ENCODE measurements at places on chromosomes 5 and 9. TPM values are rescaled to one million over a fixed set of nuclear protein-coding genes. Genes with fewer than 3 reads are reported as not detected.
A peak's percentile ranks its signal among the peaks of the same experiment; 100 is the strongest.

- DNase-seq: peak; percentile 49
These were observed 63.8 kb downstream of the ANGPTL2 start for GRCh38 chr9:127058645-127059021.

GRCh38 chr5:122421374-122422079 lies 109.5 kb downstream of the SNCAIP start:
- no peak for DNase-seq

- no peak for DNase-seq
These were observed 26.2 kb downstream of the SHB start for GRCh38 chr9:38042626-38043357.

Gene PCDHB9
- total RNA-seq: 0.89 TPM

GRCh38 chr9:98375138-98375726 lies 119.8 kb upstream of the TBC1D2 start:
- no peak for DNase-seq

Gene DMRT2
- 11.8 TPM for total RNA-seq

- no peak for DNase-seq
These were observed 985 bp upstream of the WDR38 start for GRCh38 chr9:124852121-124852828.

DNA sequence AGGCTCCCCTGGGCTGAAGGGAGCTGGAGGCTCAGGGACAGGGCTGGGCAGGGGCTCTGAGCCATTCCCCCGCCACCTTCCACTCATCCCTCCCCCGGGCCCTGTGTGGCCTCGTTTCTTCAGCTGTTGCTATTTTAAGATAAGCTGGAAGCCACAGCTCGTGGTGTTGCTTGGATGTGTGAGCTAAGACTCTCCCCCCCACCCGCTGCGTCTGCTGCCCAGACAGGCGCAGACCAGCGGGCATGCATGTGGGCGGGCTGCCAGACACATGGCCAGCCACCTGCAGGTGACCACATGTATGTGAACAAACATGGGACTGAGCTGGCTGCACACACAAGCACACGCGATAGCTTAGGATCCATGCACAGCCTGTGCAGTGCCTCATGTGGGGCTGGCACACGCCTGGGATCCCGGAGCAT lies 8.7 kb downstream of the SNCB start:
- DNase-seq: no peak

DNA sequence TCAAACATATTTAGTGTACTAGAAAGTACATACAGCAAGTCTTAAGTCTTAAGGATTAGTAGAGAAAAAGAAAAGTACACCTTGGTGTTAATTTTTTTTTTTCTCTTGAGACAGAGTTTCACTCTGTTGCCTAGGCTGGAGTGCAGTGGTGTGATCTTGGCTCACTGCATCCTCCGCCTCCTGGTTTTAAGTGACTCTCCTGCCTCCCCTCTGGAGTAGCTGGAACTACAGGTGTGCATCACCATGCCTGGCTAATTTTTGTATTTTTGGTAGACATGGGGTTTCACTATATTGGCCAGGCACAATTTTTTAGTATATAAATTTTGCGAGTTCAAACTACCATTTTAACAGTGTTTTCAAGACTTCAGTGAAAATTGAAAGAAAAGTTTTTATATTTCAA lies 1941.1 kb upstream of the CDH6 start:
- no peak for DNase-seq

- DNase-seq: no peak
These were observed 119.1 kb downstream of the VAV2 start for GRCh38 chr9:133873009-133873408.

DNA sequence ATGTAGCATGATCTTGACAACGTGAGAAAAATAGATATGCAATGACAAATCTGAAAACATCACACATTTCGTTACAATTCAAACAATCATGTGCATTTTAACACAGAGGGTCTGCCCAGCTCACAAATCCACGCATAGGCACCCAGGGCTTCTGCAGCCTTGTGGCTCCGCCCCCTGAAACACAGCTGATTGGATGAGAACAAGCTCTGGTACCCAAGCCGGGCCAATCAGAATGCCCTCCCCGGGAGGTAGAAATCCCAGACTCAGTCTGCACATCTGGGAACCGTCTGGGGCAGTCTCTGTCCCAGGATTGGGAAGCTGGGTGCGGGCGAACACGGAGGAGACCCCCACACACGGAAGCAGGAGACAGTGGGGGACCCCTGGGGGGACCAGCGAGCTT lies 137.5 kb downstream of the GAPVD1 start:
- DNase-seq: no peak

GRCh38 chr9:71941060-71941568 lies 29.7 kb downstream of the C9orf85 start:
- no peak for DNase-seq

DNA sequence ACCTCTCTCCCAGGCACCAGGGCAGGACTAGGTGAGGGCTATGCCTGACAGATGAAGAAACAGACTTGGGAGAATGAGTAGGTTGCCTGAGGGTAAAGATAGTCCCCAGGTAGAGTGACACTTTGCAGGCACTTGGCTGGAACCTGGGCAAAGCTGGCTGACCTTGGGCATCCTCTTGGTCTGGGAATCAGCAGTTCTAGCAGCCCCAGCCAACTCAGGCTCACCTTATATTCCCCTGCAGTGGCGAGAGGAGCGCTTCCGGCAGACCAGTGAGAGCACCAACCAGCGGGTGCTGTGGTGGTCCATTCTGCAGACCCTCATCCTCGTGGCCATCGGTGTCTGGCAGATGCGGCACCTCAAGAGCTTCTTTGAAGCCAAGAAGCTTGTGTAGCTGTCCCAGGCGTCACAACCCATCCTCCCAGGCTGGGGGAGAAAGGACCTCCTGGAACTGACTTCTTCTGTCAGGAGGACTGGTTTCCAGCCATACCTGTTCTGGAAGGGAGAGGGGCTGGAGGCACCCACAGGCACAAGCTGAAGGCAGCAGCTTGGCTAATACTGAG lies 3.1 kb downstream of the TMED9 start:
- no peak for DNase-seq

GRCh38 chr5:160385496-160385895 lies 14.4 kb downstream of the FAM200C start:
- DNase-seq: no peak

Gene C5orf58
- total RNA-seq: not detected

Gene PCDHB2
- total RNA-seq: 3.1 TPM

DNA sequence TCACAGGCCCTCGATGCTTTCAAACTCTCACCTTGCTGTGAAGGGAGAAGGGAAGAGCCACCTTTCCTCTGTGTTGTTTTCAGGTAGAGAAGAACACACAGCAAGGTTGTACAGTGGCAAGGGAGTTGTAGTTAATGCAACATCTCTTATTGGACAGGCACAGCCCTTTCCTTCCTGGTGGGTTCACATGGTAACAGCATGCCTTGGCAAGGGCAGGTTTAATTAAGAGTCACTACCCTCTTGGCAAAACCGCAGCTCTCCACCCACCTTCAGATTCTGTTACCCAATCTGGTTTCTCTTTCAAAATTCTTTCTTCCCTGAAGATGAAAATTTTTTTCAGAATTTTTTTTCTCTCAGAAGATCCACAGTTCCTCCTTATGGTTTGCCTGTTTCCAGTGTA lies 253.1 kb downstream of the TLR4 start:
- DNase-seq: no peak

Gene PPP2R2B
- 2.2 TPM for total RNA-seq

DNA sequence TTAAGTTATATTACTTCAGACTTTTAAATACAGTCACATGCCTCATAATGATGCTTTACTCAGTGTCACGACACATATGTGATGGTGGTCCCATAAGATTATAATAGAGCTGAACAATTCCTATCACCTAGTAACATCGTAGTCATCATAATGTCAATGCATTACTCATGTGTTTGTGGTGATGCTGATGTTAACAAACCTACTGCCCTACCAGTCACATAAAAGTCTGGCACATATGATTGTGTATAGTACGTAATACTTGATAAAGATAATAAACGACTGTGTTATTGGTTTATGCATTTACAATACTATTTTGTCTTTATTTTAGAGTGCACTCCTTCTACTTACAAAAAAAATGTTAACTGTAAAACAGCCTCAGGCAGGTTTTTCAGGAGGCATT lies 103.7 kb downstream of the PAM start:
- DNase-seq: no peak

DNA sequence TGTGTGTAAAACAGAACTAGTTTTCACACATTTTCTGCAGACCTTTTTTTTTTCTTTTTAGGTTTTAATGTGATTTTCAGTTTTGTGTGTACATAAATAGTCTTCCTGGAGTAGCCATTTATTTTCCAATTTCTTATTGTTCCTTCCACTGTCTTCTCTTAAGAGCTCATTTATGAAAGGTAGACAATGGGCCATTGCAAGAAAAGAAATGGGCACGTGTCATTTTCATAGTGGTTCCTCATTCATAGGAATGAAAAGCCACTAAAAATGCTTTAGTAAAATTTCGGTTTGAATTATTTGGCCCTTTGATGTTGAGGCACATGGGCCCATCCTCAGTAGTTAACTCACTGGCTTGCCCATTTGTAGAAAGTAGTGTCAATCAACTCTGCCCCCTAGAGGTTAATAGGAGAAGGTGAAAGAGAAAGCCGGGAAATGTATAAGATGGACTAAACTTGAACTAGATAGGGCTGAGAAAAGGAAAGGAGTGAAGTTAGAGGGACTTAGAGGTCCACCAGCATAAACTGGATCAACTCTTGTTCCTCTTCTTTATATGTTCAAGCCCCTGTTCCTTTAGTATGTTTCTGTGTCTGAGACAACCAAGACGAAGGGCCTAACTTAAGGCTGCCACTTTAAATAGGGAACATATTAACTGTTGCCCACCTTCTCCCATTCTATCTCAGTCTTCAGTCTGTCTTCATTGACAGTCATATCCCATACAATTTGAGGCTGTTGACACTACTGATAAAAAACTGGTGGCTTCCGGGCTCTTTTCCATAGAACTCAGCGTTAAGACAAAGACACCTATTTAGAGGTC lies 72.6 kb downstream of the SMARCA2 start:
- no peak for DNase-seq

Gene FAXDC2
- 26.7 TPM for total RNA-seq

DNA sequence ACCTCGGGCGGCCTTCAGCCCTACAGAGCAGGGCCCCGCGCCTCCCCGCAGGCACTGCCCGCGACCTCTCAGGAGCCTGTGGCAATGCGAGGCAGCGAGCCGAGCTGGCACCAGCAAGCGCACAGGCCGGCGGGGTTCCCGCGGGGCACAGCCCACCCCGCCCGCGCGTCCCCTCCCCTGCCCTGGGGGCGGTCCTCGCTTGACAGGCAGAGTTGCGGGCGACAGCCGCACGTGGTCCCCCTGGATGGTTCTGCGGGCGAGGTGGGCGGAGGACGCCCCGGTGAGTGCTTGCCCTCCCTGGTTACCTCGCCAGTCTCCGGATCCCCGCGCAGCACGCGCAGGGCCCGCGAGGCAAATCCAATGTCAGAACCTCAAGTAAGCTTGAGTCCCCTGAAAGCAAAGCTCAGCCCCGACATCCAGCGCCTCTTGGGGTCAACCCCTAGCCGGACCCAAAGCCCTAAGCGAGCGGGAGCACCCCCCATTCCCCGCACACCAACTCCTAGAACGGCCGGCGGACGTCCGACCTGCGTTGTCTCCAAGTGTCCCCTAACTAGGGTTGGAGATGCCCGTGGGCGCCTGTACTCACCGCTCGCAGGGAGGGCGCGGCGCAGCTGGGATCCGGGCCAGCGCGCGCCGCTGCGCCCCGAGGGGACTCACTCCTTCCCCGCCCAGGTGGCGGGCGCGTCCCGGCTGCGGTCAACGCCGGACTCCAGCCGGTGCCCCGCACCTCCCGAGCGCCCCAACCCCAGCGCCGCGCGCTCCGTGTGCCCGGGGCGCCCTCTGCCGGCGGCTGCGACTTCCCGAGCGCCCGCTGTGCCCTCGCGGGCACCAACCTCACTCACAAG lies at the start of gene DRD1:
TSS of gene DRD1 (minus strand) at position 123 of the 845 bp plus-strand sequence. CDS start 1,083 bp downstream, outside the sequence.
- no peak for DNase-seq

GRCh38 chr5:104053353-104053649 lies 490.7 kb upstream of the NUDT12 start:
- no peak for DNase-seq

DNA sequence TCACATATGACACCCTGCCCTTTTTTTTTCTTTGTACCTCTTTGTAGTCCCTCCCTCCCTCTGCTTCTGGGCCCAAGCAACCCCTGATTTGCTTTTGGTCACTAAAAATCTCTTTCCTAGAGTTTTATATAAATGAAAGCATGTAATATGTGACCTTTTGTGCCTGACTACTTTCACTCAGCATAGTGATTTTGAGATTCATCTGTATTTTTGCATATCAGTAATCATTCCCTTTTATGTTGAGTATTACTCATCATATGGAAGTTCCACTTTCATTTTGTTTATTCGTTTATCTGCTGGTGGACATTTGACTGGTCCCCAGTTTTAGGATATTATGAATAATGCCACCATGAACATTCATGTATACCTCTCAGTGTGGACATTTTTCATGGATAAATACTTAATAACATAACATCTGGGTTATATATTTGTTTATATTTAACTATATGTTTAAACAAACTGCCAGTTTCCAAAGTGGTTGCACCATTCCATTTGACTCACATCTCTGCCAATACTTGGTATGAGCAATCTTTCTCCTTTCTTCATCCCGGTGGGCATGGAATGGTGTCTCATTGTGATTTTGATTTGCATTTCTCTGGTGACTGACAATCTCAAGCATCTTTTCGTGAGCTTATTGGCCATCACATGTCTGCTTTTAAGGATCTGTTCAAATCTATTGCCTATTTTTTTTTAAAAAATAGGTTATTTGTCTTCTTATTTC lies 115.7 kb upstream of the S1PR3 start:
- DNase-seq: no peak

GRCh38 chr5:179823937-179824744 lies 3.4 kb downstream of the SQSTM1 start:
- no peak for DNase-seq

DNA sequence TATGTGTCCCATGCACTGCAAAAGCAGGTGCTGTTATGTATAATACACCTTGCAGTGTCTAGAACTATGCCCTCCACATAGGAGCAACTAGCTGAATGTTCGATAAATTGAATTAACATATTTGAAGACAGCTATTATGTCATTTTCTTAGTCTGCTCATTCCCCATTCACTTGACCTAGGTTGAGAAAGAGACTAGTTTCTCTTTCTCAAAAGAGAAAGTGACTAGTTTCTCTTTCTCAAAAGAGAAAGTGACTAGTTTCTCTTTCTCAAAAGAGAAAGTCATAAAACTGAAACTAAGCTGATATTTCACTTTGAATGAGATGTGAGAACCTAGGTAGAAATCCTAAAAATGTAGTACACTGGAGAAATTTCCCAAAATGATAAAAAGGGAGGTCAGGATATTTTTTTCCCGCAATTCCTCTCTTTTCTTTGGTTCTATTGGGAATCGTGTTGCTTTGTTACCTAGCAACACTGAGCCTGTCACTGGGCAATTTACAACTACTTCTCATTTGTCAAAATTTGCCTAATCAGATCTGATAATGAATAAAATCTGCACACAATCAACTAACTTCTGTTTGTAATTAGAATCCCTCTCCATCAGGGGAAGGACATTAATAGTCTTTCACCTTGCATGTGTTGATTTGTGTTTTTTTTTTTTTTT lies 132.0 kb upstream of the GRIA1 start:
- DNase-seq: no peak

DNA sequence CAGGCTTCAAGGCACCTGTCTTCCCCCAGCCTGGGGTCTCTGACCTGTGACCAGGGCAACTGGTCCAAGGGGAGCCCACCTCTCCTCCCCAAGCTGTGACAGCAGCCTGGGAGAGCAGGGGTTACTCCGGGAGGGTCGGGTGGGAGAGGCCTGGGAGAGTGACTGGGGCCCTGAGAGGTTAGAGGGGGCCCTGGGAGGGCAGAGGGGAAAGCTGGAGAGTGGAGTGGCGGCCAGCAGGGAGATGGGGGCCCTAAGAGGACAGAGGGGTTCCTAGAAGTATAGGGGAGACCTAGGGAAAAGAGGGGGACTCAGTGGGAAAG lies 302 bp downstream of the LCN9 start:
- no peak for DNase-seq

GRCh38 chr9:73548201-73548600 lies 396.5 kb downstream of the ANXA1 start:
- no peak for DNase-seq
